ENCODE measurements at places on chromosomes 5 and 9.

GRCh38 chr5:112070022-112070421 lies 313.0 kb upstream of the NREP start:
- no peak for DNase-seq

DNA sequence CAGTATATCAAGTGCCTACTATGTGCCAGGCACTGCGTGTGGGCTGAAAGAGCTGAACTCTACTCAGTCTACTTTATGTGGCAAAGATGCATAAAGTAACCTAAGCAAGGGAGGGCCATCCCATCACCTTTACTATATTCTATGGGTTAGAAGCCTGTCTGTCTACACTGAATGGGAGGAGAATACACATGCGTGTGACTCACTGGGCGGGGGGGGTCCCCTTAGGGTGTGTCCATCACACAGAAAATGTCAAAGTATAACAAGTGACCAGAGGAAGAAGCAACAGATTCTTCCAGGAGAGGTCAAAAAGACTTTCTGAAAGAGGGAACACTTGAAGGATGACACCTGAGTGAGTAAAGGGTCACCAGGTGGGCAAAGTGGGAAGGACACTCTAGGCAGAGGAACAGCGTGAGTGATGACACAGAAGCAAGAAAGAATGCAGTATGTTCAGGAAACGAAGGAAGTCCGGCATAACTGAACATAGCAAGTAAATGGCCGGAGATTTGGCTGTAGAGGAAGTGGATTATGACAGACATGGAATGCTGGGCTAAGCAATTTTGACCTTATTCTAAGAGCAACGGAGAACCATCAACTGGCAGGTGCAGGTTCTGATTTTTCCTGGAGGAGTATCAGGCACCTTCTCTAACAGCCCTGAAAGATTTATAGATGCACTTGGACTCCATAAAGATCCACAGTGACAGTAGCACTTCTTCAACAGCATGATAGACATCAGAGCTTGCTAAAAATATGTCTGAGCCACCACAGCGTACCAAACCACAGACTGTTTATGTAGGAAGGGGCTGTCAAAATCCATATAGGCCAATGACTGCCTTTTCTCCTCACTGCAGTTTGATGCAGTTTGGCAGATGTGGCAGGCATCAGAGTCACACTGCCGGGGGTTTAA lies 8.0 kb upstream of the WHRN start:
- peak; percentile 34 for DNase-seq

DNA sequence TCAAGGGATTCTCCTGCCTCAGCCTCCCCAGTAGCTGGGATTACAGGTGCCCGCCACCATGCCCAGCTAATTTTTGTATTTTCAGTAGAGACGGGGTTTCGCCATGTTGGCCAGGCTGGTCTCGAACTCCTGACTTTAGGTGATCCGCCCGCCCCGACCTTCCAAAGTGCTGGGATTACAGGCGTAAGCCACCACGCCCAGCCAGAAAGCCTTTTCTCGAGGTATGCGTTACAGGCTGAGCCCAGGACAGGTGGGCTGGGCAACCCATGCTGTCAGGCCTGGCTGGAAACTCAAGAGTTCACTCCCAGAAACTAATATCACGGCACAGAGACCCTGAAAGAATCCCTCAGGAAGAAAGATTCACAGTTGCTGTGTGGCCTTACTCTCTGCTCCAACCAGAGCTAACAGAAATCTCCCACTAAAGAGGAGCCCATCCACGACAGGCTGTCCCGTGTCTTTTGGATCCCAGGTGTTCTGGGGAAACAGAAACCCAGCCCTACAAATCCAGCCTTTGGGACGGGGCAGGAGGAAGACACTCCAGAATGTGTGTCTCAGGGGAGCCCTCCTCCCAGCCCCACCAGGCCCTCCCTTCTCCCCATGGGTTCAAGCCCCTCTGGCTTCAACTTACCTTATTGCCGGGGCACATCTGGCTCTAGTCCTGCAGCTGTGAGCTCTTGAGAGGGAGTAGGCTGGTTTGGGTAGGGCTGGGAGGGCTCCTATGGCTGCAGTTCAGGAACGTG lies 400 bp downstream of the TIFAB start:
- DNase-seq, result no peak

DNA sequence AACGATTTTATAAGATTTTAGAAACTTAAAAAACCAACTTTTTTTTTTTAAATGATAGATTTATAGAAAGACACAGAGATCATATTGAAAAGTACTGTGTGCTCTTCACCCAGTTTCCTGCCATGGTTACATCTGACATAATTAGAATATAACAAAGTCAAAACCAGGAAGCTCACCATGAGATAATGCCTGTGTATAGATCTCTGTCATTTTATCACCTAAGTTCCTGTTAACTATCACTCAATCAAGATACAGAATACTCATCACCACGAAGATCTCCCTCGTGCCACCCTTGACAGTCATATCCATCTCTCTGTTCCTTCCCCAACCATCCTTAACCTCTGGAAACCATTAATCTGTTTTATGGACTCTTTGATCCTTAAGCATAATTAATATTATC lies 39.1 kb downstream of the POC5 start:
- no peak for DNase-seq

GRCh38 chr5:147408980-147409379 lies 100.9 kb downstream of the DPYSL3 start:
- DNase-seq, result no peak

GRCh38 chr9:135039266-135039870 lies 48.1 kb upstream of the OLFM1 start:
- DNase-seq, result no peak

GRCh38 chr5:72402959-72403628 lies 82.9 kb downstream of the PTCD2 start:
- no peak for DNase-seq

DNA sequence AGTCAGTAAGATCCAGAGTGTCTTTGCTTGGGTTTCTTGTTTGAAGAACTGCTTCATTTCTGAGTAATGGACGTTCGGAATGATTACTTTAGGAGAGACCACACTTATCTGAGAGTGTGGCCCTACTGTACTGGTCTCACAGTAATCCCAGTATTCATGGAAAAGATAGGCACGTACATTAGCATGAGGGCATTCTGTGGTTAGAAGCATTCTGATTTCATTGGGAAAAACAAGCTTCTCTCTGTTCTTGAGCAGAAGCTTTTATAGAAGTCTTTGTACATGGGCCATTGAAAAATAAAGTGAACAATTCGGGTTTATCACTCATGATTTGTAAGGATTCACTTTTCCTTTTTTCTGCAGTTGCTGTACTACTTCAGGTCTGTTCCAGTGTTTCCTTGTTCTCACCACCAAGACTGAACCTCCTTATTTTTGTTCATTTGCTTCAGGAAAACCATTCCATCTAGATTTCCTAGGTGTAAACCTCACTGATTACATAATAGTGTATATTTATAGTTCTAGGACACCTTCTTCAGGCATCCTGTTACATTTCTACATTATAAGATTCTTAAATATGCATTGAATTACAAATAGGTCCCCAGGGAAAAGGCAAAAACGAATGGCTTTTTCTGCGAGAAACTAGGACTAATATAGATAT lies 10.1 kb downstream of the TGFBR1 start:
- DNase-seq, result no peak

DNA sequence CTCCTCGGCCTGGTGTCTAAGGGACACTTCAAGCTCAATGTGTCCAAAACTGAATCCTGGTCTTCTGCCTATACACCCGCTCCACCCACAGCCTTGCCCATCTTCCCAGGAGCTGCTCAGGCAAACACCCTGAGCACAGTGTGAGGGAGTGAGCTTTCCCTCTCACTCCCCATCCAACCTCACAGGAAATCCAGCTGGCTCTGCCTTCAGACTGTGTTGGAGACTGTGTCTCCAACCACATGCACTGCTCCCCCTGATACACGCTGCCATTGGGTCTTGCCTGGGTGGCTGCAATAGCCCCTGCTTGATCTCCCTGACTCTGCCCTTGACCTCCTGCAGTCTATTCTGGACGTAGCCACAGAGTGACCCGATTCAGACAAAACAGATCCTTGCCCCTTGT lies 319.5 kb upstream of the MSX2 start:
- DNase-seq, result no peak

- DNase-seq, result peak; percentile 33
These were observed 3.3 kb upstream of the CDC20B start for GRCh38 chr5:55176176-55176818.

Data from suppressor macrophage (primary cell).